ENCODE measurements at places on chromosomes 4 and X.

DNA sequence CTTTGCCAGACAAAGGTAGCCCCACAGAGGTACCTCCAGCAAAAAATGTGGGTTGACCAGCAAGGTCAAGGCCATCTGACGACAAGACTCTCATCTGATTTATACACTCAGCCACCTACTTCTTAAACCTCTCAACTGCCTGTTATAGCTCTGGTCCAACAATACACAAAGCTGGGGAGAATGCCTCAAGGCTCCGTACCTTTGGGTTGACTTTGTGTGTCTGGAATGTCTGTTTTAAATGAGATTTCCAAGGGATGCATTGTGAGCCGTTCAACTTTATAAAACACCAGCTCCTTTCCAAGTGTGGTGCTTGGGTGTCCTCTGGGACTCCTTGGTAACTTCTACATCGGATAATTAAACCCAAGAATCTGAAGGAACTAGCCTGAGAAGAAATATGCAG, 167.0 kb upstream of the RPL34 start:
- DNase-seq: no peak

GRCh38 chr4:10305816-10306215, 151.4 kb downstream of the ZNF518B start:
- DNase-seq: no peak

DNA sequence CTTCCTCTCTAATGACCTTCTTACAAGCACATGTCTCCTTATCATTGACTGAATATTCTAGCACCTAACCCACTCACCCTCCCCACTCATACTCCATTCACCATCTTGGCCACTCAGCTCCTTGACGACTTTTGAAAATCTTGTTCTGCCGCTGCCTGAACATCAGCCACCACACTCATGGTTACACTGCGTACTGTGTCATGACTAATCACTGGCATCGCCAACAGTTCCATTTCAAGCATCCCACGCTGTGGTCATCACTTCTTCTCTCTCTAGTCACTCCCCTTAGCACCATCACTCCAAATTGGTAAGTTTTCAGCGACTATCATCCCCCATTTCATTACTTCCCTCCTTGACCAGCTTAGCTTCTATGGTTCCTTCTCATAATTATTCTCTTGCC, 352.8 kb downstream of the MAPK10 start:
- no peak for DNase-seq

GRCh38 chr4:176792326-176793059, at the start of gene VEGFC:
Gene VEGFC (minus strand): TSS chr4:176792922. CDS start chr4:176792311, 611 bp downstream.
- no peak for DNase-seq

DNA sequence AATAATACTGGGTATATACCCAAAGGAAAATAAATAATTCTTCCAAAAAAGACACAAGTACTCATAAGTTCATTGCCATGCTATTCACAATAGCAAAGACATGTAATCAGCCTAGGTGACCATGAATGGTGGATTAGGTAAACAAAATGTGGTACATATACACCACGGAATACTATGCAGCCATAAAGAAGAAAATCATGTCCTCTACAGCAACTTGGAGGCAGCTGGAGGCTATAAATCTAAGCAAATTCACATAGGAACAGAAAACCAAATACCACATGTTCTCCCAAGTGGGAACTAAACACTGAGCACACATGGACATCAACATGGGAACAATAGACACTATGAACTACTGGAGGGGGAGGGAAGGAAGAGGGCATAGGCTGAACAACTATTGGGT, 146.2 kb downstream of the ATRX start:
- no peak for DNase-seq

GRCh38 chr4:2378401-2378800, 40.0 kb downstream of the ZFYVE28 start:
- DNase-seq: no peak

- DNase-seq: no peak
These were observed 47.2 kb downstream of the RAB33B start for GRCh38 chr4:139501117-139501516.

GRCh38 chr4:147620315-147620714, 3.1 kb downstream of the TMEM184C start:
- no peak for DNase-seq

GRCh38 chr4:153022241-153022715, 86.2 kb downstream of the FHDC1 start:
- no peak for DNase-seq

DNA sequence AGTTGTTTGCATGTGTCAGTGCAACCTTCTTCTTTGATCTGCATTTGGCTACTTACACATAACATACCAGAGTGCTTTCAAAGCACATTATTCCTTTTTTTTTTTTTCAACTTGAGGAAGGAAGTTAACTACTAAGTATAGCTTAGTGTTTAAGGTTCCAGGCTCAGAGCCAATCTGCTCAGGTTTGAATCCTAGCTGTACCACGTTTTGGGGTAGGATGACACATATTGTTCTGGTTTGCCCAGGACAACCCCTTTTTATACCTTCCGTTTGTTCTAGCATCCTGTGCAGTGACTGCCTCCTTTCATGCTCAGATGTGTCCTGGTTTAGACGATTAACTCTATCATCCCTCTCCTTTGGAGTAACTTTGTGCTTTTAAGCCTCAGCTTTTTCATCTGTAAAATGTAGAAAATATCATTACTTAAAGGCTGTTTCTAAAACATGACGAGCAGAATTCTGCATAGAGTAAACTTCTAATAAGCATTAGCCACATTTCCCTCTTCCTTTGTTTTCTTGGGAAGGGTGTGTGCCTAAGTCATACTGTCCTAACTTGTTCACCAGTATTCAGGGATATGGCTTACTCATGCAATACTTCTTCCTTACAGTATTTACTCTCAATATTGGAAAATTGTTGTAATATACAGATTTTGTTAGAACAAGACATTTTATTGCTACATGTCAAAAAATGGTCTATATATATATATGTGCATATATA, 281.3 kb downstream of the C4orf33 start:
- no peak for DNase-seq

GRCh38 chr4:93416344-93417128, 412.0 kb upstream of the ATOH1 start:
- DNase-seq: no peak

- no peak for DNase-seq
These were observed 12.8 kb downstream of the SCD5 start for GRCh38 chr4:82785611-82786400.

DNA sequence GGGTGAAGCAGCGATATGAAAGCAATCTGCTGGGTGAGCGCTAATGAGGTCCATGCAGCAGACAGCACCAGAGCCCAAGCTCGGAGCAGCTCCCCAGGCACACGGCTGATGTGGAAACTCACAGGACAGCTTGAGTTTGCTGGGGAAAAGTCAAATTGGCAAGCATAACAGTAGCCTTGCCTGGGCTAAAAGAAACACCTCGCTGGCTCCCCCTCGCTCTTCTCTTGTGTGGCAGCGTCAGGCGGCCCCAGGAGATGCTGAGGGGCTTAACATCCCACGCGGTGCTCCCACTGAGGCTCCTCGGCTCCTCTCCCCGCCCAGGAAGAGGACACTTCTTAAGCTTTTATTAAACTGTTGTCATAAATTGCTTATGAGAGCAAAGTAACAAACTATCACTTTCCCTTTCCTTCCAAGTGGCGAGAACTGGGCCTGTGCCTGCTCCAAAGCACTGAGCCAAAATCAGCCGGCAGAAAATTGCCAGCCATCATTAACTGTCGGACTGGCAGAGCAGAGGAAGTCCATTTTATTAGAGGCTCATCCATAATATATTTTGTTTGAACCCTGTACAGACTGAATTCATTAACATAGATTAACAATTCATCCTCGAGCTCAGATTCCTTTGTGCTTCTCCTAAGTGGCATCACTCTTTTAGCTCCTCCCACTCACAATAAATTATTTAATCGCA, 111.4 kb downstream of the TSPAN5 start:
- DNase-seq: no peak

DNA sequence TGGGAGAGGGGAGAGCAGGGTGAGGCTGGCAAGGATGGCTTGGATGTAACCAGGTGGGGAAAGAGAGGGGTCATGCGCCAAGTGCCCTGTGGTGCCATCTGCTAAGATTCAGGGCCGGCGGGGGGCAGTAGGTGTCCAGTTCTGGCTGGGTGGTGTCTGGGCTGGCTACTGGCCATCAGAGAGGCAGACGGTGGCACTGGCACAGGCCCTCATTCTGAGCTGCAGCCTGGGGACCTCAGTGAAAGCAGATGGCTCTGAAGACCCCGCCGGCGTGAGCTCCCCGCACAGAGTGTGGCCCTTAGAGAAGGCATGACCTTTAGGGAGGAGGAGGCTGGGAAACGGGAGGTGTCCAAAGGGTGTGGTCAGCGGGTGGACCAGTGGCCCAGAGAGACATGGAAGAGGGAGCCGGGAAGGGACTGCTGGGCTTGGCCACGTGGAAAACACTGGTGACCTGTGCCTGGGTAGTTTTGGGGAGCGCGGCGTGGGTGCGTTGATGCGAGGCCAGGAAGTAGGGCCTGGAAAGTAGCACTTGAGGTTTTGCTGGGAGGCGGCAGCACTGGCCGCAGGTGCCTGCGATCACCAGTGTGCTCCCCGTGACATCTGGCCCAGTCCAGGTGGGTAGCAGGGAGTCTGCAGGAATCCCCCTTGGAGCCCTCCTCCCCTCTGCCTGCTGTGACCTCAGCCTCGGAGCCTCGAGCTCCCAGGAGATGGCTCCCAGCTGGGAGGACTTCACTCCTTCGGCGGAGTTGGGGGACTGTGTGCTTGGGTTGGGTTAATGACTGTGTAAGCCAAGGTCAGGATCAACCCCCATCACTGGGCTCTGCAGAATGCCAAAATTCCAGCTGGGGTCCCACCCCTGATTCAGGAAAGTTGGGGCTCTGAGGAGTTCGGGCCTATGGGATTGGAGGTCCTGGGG, 9.3 kb upstream of the SH3TC1 start:
- DNase-seq: no peak

DNA sequence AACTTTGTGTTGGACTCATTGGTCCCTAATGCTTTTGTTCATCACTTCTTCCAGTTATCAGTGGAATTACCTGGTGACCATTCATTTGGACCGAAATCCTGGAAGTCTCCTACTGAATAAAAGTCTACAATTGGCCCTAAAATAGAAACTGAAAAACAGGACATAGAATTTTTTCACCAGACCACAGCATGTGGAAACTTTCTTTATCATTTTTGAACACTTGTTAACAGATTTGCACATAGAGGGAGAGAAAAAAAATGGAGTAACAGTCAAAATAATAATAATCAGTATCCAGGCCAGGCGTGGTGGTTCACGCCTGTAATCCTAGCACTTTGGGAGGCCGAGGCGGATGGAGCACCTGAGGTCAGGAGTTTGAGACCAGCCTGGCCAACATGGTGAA, 7.1 kb downstream of the EPGN start:
- DNase-seq: no peak

- no peak for DNase-seq
These were observed 760.4 kb upstream of the FTHL17 start for GRCh38 chrX:31832263-31832662.

- DNase-seq: no peak
These were observed 63.7 kb downstream of the HS3ST1 start for GRCh38 chr4:11365039-11365438.

DNA sequence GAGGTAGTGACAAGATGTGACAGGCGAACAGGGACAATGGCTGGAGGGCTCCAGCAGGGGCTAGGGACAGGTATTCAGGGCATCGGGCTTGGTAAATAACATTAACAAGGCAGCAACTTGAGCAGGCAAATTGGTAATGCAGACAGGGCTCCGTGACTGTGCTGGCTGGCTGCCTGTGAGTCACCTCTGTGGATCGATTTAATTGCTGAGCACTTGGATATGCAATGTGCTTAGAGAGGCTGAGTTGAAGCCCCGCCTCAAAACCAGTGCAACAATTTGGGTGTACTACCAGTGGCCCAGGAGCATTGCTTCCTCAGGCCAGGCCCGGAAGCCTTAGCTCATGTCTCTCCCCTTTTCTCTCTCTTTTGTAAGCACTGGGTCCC, 19.5 kb downstream of the CNGA2 start:
- DNase-seq: no peak

GRCh38 chrX:103685396-103685795, 1.1 kb downstream of the MORF4L2 start:
- no peak for DNase-seq

DNA sequence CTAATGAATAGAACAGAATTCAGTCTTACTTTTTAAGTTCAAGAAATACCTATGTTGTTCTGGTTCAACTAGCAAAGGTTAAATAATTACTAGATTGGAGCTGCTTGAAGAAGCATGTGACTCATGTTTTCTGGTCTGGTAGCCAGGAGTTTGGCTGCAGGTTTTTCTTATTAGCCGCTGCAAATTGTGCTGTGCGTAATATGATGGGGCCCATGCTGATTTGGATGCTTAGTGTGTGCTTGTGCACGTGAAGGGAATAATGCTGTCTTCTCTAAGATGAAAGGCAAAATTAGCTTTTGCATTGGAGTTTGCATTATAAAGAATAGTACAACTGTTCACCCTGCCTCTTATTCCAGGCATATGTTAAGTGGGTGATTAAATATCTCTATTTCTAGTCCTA, 219.6 kb downstream of the SNCA start:
- DNase-seq: no peak

DNA sequence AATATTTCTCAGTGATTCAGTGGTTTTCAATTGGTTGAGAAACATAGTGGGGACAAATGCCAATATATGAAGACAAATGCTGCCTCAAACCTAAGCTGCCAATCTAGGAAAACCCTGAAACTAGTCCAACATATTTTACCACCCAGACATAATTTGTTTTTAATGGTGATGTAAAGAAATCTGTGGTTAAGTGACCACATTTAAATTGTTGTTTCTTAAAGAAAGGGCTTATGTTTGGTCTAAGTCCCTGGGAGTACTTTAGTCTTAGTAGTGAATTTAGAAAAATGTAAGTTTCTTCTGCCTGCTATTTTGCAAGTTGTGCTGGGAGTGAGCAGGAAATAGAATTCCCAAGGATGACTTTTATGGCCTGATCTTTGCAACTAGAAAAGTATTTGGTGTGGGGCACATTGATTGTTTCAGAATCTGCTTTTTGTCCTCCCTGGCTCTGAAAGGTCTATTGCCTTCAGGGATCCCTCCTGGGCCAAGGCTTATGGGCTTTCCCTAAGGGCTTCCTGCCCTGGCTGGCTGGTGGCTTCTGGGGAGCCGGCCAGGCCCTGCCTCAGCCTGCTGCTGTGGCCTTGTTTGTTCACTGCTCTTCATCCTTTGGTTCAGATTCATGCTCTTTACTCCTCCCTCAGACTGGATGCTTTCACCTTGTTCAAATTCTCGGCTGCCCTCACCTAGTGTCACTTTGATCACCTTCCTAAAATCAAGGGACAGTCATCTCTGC, 169.8 kb upstream of the JADE1 start:
- DNase-seq: no peak

DNA sequence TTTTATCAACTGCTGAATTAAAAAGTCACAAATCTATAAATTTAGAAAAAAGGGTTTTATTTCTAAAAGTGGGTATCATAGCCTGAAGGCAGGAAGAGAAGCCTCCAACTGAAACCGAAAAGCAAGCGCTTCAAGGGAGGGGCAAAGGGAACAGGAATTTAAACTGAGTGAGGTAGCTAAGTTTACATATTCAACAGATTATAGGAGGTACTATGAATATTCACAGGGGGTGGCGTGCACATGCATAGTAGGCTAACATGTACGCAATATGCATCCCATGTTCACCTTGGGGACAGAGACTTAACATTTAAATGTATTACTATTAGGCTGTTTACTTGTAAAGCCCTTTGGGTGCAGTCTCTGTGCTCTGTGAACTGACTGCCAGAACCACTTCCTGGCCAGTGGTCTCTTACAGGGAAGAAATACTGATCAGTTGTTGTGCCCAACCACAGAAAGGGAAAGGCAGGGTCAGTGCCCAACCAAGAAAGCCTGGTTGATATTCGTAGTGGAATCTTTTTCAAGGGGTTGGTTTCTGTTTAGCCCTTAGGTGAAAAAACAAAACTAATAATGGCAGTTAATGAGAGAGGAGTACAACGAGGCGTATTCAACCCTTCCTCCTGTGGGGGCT, 168.7 kb upstream of the GALNTL6 start:
- DNase-seq: no peak

GRCh38 chr4:23888421-23889319, 1.2 kb downstream of the PPARGC1A start:
- DNase-seq: no peak
